ENCODE measurements at places on chromosomes 1 and 21. TPM values are rescaled to one million over a fixed set of nuclear protein-coding genes. Genes with fewer than 3 reads are reported as not detected.

The PLA2G4A gene
- polyA plus RNA-seq = not detected

The HORMAD1 gene
- not detected for polyA plus RNA-seq

The TCHH gene
- not detected for polyA plus RNA-seq

The LYST gene
- polyA plus RNA-seq = 10.3 TPM

The OR2L13 gene
- not detected for polyA plus RNA-seq

The KLHL21 gene
- 46.6 TPM for polyA plus RNA-seq

The SH2D5 gene
- not detected for polyA plus RNA-seq

The ABCG1 gene
- polyA plus RNA-seq = 17.0 TPM

The DNAJC16 gene
- 7.8 TPM for polyA plus RNA-seq

All from CD4-positive, CD25-positive, alpha-beta regulatory T cell (primary cell).